ENCODE measurements at places on chromosomes 11 and 22. TPM values are rescaled to one million over a fixed set of nuclear protein-coding genes. Genes with fewer than 3 reads are reported as not detected.

- H3K27me3 ChIP-seq: no peaks in the 10 kb centered on the region
- no peak for DNase-seq
These were observed 46.2 kb downstream of the DEPDC5 start for GRCh38 chr22:31800065-31800464.

DNA sequence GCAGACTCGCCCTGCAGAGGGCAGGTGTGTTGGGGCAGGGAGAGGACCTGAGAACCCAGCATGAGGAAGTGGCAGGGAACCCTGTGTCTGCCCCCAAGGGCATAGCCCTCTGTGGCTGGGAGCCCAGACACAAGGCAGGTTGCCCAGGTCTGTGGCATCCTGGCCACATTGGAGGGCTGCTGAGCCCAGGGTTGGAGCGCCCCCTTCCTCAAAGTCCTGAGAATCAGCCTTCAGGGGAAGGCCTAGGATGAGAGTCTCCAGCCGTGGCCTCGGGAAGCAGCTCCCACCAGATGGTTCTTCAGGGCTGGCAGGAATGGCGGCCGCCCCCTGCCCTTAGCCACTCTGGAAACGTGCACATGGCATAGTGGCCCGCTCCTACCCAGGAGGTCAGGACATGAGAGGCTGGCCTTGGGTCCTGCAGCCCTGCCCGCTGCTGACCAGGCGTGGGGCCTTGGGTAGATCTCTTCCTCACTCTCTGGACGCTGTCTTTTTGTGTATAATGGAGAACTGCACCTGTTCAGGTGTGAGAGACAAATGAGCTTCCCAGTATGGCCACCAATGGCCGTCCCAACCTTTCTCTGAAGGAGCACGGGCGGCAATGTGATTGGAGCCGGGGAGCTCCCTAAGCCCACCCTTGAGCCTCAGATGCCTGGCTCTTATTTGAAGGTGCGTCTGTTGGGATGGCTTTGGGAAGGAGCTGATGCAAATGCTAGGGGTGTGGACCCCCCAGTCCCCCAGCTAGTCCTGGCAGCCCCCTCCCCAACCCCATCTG is 4.6 kb upstream of the CDC42BPG start:
- H3K36me3 ChIP-seq: no peaks in the 10 kb centered on the region
- no peak for DNase-seq
- H3K4me1 ChIP-seq: peaks cover 6% of the 10 kb centered on the region
- peaks cover 10% of the 10 kb centered on the region for H3K27me3 ChIP-seq
- H3K4me3 ChIP-seq: no peak overlapping the region

DNA sequence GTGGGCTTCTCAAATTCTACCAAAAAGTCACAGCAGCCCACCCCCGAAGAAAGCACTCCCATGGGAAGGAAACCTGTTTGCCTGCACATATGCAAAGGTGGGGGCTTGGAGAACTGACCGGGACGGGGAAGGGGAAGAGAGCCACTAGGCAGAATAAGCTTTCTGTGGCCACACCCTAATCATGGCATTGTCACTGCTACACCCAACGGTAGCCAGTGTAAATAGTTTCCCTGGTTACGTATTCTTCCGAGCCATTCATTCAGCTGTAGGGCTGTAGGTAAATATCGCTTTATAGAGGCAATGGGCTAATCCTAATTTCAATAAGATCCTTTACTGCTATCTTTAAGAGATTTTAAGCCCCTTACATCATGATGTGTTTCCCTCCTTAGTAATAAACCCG is 61.7 kb downstream of the PRDM11 start:
- H3K4me1 ChIP-seq: peaks cover 10% of the 10 kb centered on the region
- no peak for DNase-seq
- no peak overlapping the region for H3K27ac ChIP-seq
- H3K4me3 ChIP-seq: no peak overlapping the region
- peaks cover 2% of the 10 kb centered on the region for H3K36me3 ChIP-seq

- peaks cover 8% of the 10 kb centered on the region for H3K27me3 ChIP-seq
- peak overlapping the region; percentile 18 for H3K27ac ChIP-seq
- DNase-seq: peak; percentile 81
- H3K36me3 ChIP-seq: no peaks in the 10 kb centered on the region
These were observed 53.8 kb downstream of the ST14 start for GRCh38 chr11:130213143-130213978.

DNA sequence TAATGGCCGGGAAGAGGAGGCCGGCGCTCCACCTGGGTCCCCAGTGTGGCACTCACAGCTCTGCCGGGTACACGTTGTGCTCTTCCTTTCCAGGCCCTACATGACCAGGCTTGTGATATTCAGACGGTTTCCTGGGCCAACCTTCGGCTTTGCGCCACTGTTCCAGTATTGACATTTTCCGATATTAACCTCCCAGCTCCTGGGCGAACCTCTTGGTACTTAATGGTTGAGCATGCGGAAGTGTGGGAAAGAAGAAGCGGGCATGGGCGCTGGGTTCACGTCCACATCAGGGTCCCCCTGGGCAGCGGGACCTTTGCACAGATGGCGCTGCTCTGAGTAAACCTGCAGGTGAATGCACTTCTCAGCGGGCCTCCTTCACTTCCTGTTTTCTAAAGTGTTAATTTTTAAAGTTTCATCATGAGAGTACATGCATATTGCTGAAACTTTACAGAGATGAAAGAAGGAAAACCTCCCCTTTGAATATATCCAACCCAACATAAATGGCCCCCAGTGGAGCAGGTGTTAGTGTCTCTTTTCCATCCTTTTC is 286.7 kb downstream of the TBC1D22A start:
- DNase-seq: no peak
- no peaks in the 10 kb centered on the region for H3K36me3 ChIP-seq
- H3K27me3 ChIP-seq: peaks cover 9% of the 10 kb centered on the region
- no peak overlapping the region for H3K27ac ChIP-seq
- H3K4me3 ChIP-seq: no peak overlapping the region

GRCh38 chr11:61002598-61002997 is 31.1 kb downstream of the CD6 start:
- peaks cover 8% of the 10 kb centered on the region for H3K27me3 ChIP-seq
- no peak for DNase-seq
- H3K4me3 ChIP-seq: no peak overlapping the region
- H3K4me1 ChIP-seq: peaks cover 5% of the 10 kb centered on the region
- H3K27ac ChIP-seq: no peak overlapping the region

- no peaks in the 10 kb centered on the region for H3K36me3 ChIP-seq
- no peak overlapping the region for H3K27ac ChIP-seq
- H3K27me3 ChIP-seq: peaks cover 16% of the 10 kb centered on the region
- no peak overlapping the region for H3K4me3 ChIP-seq
These were observed 7.2 kb upstream of the FLRT1 start for GRCh38 chr11:64028398-64029115.

GRCh38 chr11:72744474-72744873 is 7.7 kb downstream of the ARAP1 start:
- peaks cover 13% of the 10 kb centered on the region for H3K27me3 ChIP-seq
- H3K4me1 ChIP-seq: peaks cover 30% of the 10 kb centered on the region
- H3K27ac ChIP-seq: peak overlapping the region; percentile 94
- no peak for DNase-seq

The ZNF280A gene
- not detected for total RNA-seq

GRCh38 chr22:20240447-20240764 is 27.7 kb downstream of the RTN4R start:
- H3K36me3 ChIP-seq: no peaks in the 10 kb centered on the region
- peak overlapping the region; percentile 30 for H3K4me3 ChIP-seq
- peak overlapping the region; percentile 82 for H3K27ac ChIP-seq
- H3K27me3 ChIP-seq: peaks cover 9% of the 10 kb centered on the region
- peak; percentile 72 for DNase-seq
